ENCODE measurements at places on chromosomes 3 and 15. TPM values are rescaled to one million over a fixed set of nuclear protein-coding genes. Genes with fewer than 3 reads are reported as not detected.

Gene MANF
- total RNA-seq = 204 TPM

Gene RPL15
- total RNA-seq = 2,200 TPM

Gene TTC21A
- total RNA-seq = 1.1 TPM

Gene CCR4
- total RNA-seq = 113 TPM

Gene VGLL4
- total RNA-seq = 40.5 TPM

Gene ALG1L2
- total RNA-seq = not detected

Gene PRR20G
- not detected for total RNA-seq

Gene TXNRD3
- 1.3 TPM for total RNA-seq

Gene CKMT1A
- not detected for total RNA-seq

Gene SKOR1
- 0.16 TPM for total RNA-seq

DNA sequence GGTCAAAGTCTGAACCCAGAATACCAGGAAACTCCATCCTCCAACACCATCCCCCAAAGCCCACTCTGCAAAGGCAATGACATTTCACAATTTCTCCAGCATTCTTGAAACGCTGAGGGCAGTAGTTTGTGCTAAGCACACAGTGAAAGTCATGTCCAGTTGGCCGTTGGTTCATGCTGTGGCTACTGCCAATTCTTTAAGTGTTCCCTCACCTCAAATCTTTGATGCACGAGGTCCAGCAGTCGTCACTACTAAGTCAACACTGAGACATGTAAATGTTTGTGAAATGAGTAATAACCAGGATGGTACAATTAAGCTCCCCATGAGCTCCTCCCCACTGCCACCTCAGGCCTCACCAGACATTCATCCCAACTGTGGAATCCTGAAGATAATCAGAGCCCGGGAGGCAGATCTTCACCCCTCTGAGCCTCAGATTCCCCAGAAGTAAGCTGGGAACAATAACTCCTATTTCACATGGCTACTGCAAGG, 7.0 kb downstream of the SUCLG2 start:
- peaks cover 5% of the 10 kb centered on the region for H3K36me3 ChIP-seq
- no peak for DNase-seq
- H3K27me3 ChIP-seq = no peaks in the 10 kb centered on the region
- no peak overlapping the region for H3K4me3 ChIP-seq
- H3K4me1 ChIP-seq = peaks cover 36% of the 10 kb centered on the region

GRCh38 chr15:24955531-24955921, 739 bp downstream of the SNRPN start:
- H3K4me1 ChIP-seq = peaks cover 12% of the 10 kb centered on the region
- H3K36me3 ChIP-seq = no peaks in the 10 kb centered on the region
- H3K4me3 ChIP-seq = peak overlapping the region; percentile 87
- peak overlapping the region; percentile 88 for H3K27ac ChIP-seq

DNA sequence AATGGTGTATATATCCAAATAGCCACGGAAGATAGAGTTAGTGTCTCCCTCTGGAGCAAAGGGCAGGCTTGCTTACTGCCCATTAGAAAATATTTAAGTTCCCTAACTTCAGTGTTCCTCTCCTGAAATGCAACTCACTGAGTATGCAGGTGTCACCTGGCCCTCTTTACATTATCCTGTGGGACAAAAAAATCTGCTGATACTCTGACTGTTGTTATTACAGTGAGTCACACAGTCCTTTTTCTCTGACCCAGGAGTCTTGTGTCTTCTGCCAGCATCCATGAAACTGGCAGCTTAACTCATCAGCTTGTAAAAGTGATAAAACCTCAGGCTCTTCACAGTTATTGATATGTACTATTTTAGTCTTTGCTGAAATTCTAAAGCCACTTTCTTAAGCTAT, 42.2 kb upstream of the RASGRF1 start:
- no peaks in the 10 kb centered on the region for H3K27me3 ChIP-seq
- no peaks in the 10 kb centered on the region for H3K4me1 ChIP-seq
- H3K4me3 ChIP-seq = no peak overlapping the region
- H3K36me3 ChIP-seq = no peaks in the 10 kb centered on the region
- H3K27ac ChIP-seq = no peak overlapping the region
- no peak for DNase-seq

DNA sequence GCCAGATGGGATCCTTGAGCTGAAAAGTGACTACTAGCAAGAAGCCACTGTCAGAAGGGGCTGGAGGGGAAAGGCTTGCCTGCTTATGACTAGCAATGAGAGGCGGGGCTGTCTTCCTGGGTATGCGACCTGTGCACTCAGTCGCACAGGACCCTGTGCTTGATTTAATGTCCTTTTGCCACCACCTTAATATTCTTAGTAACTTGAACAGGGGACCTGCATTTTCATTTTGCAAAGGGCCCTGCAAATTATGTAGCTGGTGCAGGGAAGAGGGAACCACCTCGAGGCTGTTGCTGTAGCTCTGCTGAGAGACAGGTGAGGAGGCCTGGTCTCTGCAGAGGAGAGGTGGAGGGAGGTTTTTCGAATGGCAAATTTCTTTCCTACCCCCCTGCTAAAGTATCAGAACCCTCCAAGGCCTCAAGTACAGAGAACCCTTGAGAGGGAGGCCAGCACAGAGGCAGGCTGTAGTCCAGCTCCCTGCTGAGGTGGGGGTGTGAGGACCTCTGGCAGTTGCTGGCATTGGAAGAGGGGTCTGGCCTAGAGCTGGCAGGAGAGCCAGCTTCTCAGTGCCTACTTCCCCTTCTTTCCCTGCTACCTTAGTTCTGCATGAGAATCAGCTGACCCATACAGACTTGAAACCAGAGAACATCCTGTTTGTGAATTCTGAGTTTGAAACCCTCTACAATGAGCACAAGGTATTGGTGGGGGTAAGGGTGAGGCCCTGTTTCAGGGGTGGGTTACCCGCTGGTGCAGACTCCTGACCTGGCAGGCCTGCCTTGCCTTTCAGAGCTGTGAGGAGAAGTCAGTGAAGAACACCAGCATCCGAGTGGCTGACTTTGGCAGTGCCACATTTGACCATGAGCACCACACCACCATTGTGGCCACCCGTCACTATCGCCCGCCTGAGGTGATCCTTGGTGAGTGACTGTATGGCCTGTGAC, 11.4 kb downstream of the CLK3 start:
- no peaks in the 10 kb centered on the region for H3K27me3 ChIP-seq
- no peak for DNase-seq
- peaks cover 6% of the 10 kb centered on the region for H3K4me1 ChIP-seq
- H3K27ac ChIP-seq = no peak overlapping the region

DNA sequence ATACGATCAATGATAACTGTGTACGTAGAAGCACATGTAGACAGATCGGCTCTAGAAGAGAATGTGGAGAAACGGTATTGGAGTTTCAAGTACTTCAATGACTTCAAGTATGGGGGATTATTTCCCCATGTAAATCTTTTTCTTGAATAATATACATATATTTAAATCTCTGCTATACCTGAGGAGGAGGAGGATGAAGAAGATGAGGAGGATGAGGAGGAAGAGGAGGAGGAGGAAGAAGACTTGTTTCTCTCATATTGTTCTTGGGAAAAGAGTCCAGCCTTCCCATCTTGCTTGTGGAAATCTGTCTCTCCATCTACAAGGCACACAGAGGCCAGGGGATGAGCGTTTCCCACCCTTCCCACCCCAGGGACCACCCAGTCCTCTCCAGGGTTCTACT, 10.6 kb downstream of the TMEM40 start:
- H3K27me3 ChIP-seq = no peaks in the 10 kb centered on the region
- no peaks in the 10 kb centered on the region for H3K36me3 ChIP-seq
- DNase-seq = no peak
- H3K4me1 ChIP-seq = no peaks in the 10 kb centered on the region

DNA sequence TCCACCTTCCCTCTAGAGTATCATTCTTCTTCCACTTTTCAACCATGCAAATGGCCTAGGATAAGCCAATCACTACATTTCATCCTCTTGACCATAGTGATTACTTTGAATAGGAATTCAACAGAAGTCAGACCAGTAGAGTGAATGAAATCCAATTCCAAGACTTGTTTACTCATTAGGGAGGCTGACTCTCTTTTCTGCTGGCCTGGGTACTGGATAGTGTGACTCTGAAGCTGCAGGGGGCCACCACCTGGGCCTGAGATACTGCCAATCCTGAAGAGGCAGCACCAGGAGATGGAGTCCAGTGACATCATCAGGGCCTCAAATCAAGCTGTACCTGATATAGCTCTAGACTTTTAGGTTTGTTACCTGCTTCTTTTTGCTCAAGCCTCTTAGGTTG, 7.0 kb upstream of the FSTL1 start:
- DNase-seq = no peak
- no peaks in the 10 kb centered on the region for H3K27me3 ChIP-seq
- no peak overlapping the region for H3K4me3 ChIP-seq
- H3K4me1 ChIP-seq = no peaks in the 10 kb centered on the region
- H3K27ac ChIP-seq = no peak overlapping the region

- H3K4me1 ChIP-seq = no peaks in the 10 kb centered on the region
- DNase-seq = no peak
- no peak overlapping the region for H3K27ac ChIP-seq
- no peaks in the 10 kb centered on the region for H3K36me3 ChIP-seq
- no peaks in the 10 kb centered on the region for H3K27me3 ChIP-seq
Observed at GRCh38 chr3:138036572-138036971, 26.6 kb downstream of the CLDN18 start.

GRCh38 chr15:65361708-65362459, 15.9 kb downstream of the IGDCC3 start:
- H3K27me3 ChIP-seq = peaks cover 6% of the 10 kb centered on the region
- no peaks in the 10 kb centered on the region for H3K36me3 ChIP-seq
- no peaks in the 10 kb centered on the region for H3K4me1 ChIP-seq
- DNase-seq = no peak

- H3K27ac ChIP-seq = no peak overlapping the region
- H3K36me3 ChIP-seq = peaks cover 40% of the 10 kb centered on the region
- H3K4me3 ChIP-seq = no peak overlapping the region
- no peaks in the 10 kb centered on the region for H3K27me3 ChIP-seq
Observed at GRCh38 chr3:46926871-46927717, 49.5 kb downstream of the CCDC12 start.

DNA sequence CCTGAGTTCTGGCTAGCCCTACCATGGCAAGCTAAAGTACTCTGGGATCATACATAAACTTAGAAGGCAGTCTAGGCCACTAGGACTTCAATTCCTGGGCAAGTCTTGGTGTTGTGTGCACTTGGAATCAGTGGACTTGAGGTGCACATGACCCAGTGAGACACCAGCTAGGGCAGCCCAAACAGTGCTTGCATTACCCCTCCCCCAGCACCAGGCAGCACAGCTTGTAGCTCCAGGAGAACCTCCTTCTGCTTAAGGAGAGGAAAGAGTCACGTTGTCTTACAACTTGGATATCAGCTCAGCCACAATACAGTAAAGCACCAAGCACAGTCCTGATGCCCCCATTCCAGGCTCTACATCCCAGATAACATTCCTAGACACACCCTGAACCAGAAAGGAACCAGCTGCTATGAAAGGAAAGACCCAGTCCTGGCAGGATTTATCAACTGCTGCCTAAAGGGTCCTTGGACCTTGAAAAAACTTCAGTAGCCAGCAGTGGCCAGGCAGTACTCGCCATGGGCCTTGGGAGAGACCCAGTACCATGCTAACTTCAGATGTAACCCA, 57.2 kb downstream of the MYO9A start:
- peaks cover 8% of the 10 kb centered on the region for H3K4me1 ChIP-seq
- no peak overlapping the region for H3K4me3 ChIP-seq
- H3K27me3 ChIP-seq = no peaks in the 10 kb centered on the region
- no peak overlapping the region for H3K27ac ChIP-seq
